ENCODE measurements at places on chromosomes 6 and 20.

DNA sequence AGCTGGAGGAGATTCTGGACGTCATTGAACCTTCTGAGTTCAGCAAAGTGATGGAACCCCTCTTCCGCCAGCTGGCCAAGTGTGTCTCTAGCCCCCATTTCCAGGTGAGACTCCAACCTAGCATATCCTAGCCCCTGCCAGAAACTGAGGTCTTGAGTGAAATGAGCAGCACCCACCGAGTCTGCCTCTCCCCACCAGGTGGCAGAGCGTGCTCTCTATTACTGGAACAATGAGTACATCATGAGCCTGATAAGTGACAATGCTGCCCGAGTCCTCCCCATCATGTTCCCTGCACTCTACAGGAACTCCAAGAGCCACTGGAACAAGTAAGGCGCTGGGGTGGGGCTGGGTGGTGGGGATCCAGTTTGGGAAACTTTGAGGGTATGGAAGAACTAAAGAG lies 4.6 kb downstream of the MEA1 start:
- DNase-seq: no peak

GRCh38 chr20:17810062-17810631 lies 110.4 kb downstream of the BANF2 start:
- DNase-seq: no peak

GRCh38 chr6:162177746-162178145 lies 549.8 kb downstream of the PRKN start:
- DNase-seq: no peak

DNA sequence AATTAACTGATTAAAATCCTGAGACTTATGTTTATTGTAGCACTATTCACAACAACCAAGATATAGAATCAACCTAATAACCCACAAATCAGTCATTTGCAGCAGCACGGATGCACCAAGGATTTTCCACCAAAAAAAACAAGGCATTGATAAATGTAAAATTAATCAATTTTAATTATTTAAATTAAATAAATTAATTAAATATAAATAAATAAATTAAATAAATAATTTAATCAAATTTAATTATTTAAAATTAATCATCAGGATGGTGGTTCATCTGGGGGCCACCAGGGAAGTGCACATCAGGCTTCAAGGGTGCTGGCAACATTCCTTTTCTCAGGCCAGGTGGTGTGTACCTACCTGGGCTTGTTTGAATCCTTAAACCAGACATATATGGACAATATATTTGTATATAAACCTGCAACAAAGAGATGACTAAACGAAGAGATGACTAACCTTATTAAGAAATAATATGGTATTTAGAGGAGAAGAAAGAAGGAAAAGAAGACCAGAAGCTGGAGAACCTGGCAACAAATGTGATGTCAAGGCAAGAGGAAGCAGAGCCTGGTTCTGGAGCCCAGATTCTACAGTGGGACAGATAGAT lies 89.2 kb downstream of the CD164 start:
- no peak for DNase-seq

- no peak for DNase-seq
Measured at GRCh38 chr6:72267470-72267869, 354.4 kb upstream of the KCNQ5 start.

DNA sequence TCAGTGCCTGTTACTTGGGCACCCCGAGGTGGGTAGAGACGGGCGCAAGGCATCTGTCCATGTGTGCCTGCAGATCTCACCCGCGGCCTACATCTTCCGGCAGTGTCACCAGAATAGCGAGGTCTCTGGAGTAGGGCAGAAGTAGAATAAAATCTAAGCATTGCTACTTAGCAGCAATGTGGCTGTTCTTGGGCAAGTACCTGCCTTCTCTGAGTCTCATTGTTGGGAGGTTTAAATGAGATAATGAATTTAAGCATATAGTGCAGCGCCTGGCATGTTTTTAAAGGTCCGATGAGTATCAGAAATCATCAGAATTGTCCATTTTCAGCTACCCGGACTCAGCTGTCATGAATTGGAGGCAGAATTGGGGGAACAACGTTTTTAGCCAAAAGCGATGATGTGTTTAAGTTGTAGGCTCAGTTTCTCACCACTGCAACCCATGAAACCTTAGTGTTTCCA lies 800 bp downstream of the ABCC10 start:
- peak; percentile 9 for DNase-seq

GRCh38 chr6:14858808-14859207 lies 387.1 kb upstream of the JARID2 start:
- no peak for DNase-seq

DNA sequence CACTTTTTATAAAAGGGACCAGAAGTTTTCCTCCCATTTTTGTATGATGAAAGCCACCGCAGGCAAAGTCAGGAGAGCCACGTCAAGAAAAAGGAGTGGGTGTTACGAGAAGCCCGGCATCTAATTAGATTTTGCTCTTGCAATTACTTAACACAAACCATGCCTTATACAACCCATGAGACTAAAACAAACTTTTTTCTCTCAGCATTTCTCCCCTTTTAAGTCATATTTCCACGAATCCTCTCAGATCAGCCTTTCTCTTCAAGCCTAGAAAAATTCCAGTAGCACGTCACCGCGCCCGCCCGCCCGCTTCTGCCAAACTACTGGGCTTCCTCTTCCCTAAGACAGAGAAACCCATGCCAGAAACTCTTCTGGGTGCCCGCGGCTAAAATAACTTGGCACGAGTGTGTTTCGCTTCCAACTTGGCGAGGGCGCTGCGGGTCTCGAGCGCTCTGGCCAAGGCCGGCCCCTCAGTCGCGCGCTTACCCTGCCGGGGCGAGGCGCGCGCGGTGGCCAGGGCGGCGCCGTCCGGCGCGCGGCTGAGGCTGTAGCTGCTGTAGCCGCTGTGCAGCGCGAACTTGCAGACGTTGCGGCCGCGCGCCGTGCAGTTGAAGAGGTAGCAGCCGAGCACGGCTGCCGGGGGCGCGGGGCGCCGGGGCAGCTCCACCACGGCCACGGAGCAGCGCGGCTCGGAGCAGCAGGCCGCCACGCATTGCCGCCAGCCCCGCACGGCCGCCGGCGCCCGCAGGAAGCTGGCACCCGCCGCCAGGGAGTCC lies 1.0 kb downstream of the LRP11 start:
- DNase-seq: no peak
